ENCODE measurements at places on chromosomes 4 and X.

DNA sequence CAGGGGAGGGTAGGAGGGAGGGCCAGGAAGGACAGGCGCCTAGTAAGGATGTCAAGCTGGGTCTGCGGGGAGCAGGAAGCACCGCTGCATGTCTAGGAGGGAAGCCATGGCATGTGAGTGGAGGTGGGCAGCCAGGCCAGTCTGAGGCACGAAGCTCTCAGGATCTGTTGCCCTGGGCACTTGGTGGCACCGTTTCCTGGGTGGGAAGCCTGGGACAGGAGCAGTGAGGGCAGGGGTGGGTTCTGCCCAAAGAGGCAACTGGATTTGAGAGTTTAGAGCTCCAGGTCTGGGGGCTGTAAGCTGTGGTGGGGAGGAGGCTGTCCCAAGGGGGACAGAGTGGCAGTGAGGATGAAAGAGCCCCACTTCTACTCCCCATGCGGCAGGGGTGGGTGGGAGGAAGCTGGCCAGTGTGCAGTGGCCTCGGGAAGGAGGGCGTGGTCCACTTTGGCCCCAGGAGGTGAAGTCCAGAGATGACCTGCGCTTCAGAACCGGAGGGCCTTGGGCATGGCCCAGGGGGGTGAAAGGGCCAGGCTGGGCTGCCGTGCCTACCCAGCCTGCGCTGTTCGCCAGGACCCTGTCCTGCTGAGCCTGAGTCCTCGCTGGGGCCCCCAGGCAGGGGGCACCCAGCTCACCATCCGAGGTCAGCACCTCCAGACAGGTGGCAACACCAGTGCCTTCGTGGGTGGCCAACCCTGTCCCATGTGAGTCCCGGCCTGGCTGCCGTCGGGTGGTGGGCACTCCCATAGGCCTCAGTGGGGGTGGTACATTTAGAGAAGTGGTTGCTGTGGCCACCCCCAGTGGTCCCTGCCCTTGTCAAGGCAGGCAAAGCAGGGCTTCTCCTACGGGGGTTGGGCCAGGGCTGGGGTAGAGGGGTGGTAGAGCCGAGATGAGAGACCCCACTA, 8.3 kb upstream of the SRPK3 start:
- peak; percentile 11 for DNase-seq

DNA sequence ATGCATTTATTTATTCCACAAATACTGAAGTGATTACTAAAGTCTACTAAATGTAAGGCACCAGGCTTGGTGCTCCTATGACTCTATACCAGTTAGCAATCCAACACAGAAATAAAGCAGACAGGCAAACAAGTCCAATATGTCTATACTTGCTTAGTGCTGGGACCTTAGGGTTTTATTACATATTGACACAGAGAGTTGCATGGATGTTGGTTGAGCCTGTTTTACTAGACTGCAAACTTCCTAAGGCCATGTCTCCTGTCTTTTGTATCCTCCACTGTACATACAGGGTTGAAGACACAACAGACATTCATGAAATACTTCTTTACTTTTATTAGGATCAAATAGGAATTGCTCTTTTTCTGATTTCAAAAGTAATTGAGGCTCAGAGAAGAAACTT, 69.0 kb downstream of the LNX1 start:
- no peak for DNase-seq

- DNase-seq = peak; percentile 53
Measured at GRCh38 chr4:173449380-173449717, 50.4 kb upstream of the SCRG1 start.

GRCh38 chr4:177464026-177464425, 21.8 kb upstream of the AGA start:
- no peak for DNase-seq

GRCh38 chr4:85092943-85093342, 126.5 kb upstream of the WDFY3 start:
- DNase-seq = no peak

DNA sequence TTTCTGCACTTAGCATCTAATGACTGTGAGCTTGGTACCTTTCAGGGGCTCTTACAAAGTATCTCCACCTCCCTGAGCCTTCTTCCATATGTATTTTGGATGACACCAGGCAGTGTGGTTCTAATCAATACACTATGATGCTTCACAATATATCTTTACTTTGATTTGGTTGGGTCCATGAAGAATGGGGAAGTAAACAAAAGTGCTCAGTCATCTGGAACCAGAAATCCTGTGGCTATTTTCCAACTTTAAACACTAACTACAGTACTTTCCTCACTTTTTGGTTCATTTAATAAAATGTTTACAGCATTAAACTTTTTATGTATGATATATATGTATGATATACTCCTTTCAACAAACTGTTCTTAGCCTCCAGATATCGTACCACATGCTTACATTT, 216.4 kb upstream of the AFF2 start:
- no peak for DNase-seq

DNA sequence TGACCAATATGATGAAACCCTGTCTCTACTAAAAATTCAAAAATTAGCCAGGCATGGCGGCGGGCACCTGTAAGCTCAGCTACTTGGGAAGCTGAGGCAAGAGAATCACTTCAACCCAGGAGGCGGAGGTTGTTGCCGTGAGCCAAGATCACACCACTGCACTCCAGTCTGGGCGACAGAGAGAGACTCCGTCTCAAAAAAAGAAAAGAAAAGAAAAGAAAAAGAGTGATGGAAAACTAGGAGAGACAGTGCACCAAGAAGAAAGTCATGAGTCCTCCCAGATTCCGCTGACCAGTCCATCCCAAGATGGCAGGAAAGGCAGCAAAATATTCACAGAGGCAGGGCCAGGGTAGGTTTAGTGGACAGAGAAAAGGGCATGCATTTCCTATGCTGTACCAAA, 226.9 kb downstream of the ASMT start:
- no peak for DNase-seq

DNA sequence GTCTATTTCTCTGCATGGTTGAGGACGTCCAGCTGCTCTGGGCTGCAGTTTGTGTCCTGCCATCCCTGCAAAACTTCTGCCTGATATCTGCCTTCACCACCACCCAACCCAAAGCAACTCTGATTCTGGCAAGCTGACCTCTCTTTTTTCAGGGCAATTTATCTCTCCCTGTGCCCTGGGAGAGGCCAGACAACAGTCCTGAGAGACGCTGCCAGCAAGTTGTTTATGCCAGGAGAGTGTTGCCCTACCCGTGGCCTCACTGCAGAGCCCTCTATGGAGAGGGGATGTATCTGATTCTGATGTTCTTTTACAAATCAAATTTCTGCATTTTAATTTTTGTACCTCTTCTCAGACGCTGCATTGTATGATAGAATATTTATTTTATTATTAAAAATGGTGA, 36.6 kb upstream of the BRWD3 start:
- no peak for DNase-seq

GRCh38 chr4:78288327-78288726, 231.2 kb downstream of the FRAS1 start:
- DNase-seq = no peak

DNA sequence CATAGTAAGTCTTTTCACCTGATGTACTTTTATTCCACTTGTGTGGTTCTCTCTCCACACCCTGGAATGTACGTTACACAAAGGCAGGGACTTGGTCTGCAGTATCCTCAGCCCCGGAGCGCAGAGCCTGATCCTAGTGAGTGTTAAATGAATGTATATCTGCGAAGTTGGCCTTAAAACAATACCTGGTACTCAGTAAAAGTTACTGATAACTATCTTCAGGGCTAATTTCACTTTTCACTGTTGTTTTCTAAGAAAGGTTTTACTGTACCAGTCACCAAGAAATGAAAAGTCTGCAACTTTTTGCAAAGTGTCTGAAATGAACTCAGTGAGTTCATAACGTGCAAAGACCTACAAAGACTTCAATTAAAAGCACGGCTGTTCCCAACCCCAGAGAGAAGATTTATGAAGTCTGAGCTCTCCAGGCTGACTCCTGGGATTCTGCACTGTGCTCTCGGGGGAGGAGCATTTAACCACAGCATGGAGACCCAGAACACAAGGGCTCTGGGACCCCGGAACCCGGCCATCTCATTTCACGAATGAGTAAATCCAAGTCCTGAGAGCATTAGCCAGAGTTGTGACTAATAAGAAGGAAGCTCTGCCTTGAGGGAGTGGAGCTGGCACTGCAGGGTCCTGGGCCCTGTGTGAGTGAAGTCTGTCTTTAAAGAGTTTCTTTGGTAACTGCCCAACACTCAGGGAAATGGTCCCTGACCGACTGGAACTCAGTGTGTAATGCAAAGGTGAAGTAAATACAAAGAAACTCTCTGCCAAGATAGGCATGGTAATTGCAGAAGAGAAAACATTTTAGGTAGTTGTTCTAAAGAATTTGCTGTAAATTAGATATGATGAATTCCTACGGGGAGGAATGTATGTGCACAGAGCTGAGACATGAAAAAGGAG, 165.8 kb downstream of the NSUN7 start:
- DNase-seq = no peak

DNA sequence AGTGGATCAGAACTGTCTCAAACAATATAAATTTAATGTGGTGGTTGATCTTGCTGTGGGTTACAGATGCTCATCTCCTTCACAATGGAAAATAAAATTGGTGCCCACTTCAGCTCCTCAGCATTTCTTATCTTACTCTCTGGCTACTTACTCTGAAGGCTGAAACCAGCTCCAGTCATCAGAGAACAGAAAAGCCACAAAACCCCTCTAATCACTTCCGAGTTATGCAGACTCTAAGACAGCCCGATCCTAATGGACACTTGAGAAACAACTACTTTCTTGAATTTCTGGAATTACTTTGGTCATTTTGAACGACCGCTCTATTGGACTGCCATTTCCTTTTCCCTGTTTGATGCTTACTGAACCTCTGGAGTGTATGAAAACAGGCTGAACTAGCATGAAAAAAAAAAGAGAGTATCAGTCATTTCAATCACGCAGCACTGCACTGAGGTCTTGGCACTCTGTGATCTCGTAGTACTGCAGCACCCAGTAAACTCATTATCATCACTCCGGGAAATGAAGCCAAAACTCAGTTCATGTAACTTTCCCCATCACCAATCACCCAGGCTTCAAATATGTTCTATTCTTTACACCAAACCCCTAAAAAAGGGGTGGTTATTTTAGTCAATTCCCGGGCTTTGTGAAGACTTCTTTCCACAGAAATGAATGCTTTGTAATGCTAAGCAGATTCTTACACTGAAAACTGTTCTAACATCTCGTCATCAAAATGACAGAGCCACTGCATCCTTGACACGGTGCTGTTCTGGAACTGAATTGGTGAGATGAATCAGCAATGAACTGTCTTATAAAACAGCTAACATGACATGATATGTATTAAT, 54.5 kb downstream of the TSPAN5 start:
- no peak for DNase-seq

- no peak for DNase-seq
Measured at GRCh38 chr4:153549405-153549804, 83.2 kb downstream of the TMEM131L start.

- no peak for DNase-seq
Measured at GRCh38 chr4:99855678-99856077, 38.5 kb downstream of the LAMTOR3 start.

- no peak for DNase-seq
Measured at GRCh38 chrX:11064851-11065600, 46.1 kb upstream of the HCCS start.

DNA sequence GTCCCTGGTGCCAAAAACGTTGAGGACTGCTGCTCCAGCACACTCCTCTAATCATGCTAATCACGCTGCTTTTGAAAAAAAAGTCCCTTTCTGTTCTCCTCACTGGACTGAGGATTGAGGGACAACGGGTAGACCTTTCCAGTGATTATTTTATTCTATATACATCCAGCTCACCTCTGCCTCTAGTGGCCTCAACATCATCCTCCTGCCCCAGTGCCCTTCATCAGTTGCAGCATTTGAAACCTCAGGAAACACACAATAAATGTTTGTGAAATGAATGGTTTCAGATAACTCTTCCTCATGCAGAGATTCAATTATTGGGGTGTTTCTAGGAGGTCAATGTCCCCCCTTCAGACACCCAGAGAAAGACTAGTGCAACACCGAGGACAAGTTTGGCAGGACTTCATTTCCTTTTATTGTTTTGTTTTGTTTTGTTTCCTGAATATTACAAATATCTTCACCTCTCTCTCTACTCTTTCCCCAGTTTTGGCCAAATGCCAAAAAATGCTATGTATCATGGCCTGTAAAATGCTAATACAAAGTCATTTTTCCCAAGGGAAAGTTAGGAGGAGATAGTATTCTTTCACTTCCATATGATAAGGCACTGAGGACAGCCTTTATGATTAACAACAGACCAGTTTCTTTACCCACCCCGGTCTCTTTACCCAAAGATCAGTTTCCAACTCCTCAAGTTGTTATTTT, 460.1 kb upstream of the SLIT2 start:
- DNase-seq = no peak

DNA sequence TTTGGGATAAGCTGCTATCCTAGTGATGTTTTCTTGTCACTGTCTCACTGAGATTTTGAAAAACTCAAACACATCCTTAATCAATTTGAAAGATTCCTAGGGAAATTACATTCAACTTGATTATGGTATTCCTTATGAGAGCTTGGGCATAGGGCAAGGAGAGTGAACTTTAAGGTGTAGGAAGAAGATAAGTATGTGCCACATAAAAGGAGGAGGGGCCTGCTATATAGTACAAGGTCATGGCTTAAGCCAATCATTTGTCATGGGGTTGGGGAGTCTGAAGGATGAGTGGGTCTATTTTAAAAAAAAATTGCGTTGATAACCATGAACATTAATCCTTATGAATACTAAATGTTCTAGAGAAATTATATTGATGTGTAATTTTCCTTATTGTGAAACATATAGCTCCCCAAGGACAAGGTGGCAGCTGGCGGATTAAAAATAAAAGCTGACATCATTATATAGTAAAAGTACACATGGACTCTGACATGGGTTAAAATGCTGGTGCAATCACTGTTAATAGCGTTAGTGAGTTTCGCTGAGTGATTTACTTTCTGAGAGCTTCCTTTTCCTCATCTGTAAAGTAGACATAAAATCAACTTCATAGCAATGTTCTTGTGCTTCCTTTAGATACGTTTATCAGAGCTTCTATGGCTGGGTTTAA, 17.4 kb downstream of the GALNT7 start:
- DNase-seq = no peak

- no peak for DNase-seq
Measured at GRCh38 chr4:5257086-5257485, 205.8 kb downstream of the STK32B start.

DNA sequence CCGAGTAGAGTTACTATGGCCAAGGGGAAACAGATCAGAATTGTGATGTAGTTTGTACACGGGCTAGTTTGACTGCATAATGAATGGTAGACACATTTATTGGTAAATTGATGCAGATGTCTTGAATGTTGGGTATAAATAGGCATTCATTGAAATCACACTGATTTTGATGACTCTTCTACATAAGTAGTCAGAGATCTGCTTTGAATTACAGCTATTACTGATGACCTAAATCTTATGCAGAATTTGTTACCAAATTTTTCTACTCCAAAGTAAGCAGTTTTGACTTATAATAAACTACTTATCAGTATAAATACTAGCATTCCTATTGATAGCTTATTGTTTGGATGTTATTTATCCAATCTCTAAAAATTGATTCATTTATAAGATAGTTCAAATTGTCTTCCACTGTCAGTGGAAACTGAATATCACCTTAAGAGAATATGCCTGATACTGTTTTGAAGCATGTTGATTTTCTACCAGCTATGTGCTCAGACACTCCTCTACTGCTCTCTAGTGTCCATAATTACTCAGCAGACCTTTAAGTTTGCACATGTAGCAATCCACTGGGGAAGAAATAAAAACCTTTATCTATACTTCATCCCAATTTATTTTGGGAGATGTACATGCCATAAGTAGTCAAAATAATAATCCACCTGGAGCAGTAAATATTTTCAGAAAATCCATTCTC, 120.3 kb downstream of the RASL11B start:
- no peak for DNase-seq
